ENCODE measurements at places on chromosomes 4 and X.

GRCh38 chrX:47751670-47752069, 85.0 kb upstream of the ZNF81 start:
- no peak for DNase-seq

DNA sequence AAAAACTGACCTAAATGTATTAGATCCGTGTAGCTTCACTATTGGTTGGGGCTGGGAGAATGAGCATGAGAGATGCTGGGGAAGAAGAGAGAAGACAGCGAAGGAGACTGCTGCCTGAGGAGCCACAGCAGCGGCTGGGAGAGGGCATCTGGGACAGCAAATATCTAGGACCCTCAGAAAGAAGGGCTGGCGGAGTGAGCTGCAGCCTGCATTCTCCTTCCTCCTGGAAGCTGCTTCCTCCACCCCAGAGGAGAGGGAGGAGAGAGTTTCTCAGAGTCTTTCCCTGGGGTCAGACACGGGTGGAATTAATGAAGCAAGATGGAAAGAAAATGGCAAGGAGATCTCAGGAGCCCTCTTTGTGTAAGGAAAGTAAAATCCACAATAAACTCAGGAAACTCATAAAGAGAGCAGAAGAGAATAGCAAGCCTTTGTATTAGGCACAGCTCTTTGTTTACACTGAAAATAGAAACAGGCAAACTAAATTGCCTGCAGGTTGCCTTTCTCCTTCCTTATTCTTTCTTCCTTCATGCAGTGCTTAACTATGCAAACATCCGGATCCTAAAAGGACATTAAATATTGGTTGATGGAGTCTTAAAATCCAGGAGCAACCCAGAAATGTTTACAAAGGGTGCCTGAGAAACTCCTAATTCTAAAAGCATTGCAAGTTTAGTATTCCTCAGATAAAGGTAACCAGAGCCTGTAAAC, 130.3 kb upstream of the GALNT7 start:
- no peak for DNase-seq

GRCh38 chr4:2084316-2084715, 25.2 kb downstream of the NAT8L start:
- DNase-seq = no peak

GRCh38 chr4:48067536-48067935, 51.0 kb downstream of the NIPAL1 start:
- no peak for DNase-seq

GRCh38 chr4:94724016-94724790, 33.6 kb upstream of the BMPR1B start:
- DNase-seq = no peak

DNA sequence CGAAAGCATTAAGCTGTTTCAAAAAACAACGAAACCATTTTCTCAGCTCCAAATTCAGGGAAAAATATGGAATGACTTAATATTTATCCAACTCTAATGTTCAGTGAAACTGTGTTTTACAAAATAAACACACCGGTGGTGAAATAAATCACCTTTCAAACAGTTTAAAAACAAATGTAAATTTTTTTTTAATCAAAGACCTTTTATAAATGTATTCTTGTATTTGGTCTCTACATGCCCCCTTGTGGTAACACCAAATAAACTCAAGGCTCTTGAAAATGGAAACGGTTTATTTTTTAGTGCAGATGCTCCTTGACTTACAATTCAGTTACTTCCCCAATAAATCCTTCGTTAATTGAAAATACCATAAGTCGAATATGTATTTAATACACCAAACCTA, 45.8 kb upstream of the ITM2A start:
- DNase-seq = no peak

DNA sequence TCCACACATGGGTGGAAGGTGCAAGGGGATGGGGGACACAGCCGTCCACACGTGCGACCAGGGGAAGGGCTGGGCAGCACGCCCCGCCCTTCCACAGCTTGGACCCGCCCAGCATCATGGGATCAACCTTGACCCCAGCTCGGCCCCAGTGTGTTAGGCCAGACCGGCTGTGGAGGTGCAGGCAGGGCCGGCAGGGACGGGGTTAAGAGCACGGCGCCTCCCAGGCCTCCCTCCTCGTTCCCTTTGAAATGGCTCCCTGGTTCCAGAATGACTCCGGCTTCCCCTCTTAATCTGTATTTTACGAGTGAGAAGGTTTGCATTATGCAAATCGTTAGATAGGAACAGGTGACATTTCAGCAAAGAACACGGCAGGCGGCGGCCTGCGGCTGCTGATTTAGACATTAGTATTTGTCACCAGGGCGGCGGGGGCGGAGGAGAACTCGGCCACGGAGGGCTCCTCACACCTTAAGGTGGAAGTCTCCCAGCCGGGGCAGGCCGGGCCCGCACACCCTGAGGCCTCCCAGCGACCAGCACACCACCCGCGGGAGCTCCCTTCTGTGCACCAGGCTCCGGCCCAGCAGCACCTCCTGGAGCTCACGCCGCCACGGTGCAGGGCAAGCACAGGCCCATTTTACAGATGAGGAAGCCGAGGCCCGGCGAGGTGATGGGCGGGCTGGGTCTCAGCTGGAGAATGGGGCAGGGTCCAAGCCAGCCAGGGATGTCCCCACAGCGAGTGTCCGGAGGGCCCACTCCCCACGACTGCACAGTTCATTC, 116.1 kb downstream of the FAM53A start:
- no peak for DNase-seq

DNA sequence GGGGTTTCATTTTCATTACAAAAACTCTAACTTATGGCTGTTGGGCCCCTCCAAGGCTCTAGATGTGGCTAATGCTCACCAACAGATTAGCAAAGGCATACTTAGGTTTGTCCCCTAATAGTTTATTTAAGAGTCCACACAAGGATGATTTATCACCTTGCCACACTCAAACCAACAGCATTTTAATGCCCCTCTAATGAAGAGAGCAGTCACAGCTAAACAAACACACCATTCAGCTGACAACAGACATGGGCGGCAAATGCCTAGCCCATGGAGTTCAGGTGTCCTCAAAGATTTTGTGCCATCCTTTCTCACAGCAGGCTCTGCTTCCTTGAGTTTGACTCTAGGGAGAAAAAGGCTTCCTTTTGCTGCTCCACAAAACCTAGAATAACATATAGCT, 61.8 kb upstream of the CITED1 start:
- DNase-seq = no peak

DNA sequence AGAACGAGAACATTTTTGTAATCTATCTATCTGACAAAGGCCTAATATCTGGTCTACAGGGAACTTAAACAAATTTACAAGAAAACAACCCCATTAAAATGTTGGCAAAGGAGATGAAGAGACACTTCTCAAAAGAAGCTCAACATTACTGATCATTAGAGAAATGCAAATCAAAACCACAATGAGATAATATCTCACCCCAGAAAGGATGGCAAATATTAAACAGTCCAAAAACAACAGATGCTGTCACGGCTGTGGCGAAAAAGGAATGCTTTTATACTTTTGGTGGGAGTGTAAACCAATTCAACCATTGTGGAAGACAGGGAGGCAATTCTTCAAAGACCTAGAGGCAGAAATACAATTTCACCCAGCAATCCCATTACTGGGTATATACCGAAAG, 2284.8 kb downstream of the ARAP2 start:
- DNase-seq = no peak

DNA sequence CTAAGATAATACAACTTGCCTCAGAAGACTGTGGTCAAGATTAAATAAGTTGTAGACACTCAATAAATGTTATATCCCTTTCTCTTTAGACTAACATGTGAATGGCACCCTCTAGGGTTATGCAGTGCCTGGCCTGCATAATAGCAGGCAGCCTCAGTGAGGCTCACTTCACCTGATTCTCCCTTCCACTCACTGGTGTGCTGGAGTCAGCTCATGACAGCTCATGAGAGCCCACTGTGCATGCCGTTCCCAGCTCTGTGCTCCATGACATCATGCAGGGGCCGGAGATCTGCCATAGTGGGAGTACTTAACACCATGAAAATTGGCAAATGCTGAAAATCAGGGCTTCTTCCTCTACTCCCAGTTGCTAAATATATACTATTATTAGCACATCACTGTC, 64.5 kb downstream of the TEC start:
- no peak for DNase-seq

- no peak for DNase-seq
Observed at GRCh38 chrX:39765327-39765726, 332.4 kb downstream of the BCOR start.

DNA sequence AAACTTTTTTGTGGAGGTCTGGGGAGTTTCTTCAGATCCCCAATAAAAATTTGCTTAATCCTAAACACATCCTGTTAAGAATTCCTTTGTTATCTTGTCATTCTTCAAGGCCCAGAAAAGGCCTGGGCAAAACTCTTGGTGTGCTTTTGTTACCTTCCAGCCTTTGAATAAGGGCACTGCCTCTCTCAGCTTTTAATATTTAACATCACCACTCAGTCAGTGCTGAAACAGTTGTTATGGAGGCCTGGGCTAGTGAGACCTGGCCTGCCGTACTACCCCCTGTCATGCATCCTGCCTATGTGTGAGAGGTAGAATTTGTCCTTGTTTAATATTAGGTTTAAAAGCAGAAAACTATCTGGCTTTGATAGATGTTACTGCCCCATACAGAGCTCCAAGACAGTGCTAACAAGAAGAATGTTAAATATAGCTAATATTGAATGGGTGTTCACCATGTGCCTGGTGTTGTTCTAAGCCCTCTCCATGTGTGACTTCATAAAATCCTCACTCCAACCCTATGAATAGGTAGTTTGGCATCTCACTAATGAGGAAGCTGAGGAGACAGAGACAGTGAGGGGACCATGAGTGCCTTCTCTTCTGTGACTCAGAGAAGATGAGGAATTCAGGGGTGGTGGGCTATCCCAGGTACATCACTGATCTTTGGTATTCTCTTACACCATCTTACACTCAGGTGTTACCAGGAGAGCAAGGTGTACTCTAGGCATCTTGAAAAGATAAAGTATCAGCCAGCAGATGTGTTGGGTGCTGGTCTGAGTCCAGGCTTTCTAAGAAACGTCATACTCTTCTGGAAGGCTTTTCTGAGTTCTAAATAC, 6.2 kb downstream of the PPP1R2C start:
- no peak for DNase-seq

GRCh38 chr4:153079857-153080391, 124.3 kb upstream of the TRIM2 start:
- no peak for DNase-seq

GRCh38 chrX:41025926-41026701, 59.1 kb upstream of the USP9X start:
- DNase-seq = no peak

DNA sequence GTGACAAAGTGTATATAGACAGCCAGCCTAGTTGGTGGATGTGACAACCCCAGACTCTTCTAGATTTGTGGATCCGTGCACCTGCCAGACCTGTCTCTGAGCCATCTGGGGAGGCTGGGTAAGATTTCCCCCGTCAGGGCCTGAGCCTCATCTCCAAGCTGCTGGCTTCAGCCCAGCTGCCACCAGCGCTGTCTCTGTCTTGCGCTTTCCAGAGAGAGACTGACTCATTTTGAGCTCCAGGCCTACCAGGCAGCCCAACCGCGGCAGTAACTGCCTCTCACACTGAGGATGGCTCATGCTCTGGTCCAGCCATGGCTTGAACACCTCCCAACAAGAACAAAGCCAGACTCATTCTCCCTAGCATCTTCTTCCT, 26.4 kb downstream of the NOP14 start:
- DNase-seq = no peak

DNA sequence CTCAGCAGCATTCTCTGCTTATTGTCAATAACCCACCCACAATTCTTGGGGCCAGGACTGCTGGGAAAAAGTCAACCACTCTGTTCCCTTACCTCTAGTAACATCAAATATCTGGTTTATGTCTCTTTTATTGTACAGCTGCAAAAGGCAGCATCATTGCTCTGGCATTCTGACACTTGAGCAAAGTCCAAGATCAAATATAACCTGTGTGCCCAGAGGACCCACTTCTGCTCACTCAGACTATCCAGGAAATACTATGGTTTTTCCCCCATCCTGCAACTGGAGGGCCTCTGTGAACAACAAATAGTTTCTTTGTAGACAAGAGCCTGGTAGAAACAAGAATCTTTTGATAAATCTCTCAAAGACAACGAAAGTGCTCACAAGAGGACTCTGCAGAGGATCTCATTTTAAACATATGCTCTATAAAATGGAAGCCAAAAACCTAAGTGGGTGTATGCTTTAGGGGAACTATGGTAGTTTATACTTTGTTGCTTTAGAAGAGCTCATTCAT, 154.7 kb downstream of the RAB28 start:
- no peak for DNase-seq

DNA sequence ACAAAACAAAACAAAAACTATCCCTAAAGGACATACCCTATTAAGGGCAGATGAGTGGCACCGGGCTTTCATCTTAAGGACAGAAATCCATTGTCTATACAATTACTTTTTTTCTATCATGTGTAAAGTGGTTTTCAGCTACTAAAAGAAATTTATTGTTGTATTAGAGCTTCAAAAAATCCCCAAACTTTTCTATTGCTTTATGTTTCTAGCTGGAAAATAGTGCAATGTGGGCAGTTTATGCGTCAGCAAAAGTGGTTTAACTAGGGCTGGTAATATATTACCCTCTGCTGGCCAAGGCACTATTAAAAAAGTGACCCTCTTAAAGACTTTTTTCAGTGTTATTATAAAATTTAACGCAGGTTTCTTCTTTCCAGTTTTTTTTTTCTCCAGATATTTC, 15.5 kb upstream of the GPR82 start:
- DNase-seq = no peak

DNA sequence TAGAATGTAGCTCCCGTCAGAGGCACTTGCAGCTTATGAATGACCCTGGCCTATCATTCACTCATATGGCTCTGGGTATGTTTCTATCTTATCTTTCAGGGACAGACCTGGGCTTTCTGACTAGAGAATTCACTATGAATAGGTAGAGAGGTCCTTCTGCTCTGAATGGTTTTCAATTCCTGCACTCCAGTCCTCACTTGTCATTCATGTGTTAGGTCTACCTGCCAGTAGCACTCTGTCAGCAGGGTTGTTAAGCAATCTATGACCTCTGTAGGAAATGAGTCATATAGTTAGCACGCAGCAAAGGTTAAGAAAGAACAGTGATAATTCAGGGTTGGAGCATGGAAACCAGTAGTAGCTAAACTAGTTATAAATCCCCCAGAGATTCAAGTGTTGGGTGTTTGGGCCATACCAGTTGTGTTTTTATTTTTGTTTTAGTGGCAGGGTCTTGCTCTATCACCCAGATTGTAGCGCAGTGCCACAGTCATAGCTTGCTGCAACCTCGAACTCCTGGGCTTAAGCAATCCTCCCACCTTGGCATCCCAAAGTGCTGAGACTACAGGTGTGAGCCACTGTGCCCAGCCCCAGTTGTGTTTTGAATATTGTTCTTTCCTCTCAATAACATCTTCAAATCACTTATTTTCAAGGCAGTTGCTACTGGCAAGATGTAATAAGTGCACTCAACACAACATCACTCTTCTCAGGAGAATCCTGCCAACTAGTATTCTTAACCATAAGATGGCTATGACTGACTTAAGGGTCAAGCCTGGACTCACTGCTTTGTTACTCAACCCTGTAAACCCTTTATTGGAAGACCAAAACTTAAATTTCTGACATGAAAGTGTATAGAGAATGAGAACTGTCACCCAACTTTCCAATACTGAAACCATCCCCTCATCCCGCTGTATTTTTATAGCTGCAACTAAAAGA, 25.1 kb downstream of the ARL13A start:
- DNase-seq = no peak

GRCh38 chrX:20019672-20020365, 29.0 kb upstream of the BCLAF3 start:
- DNase-seq = no peak

- DNase-seq = no peak
Observed at GRCh38 chrX:87895421-87895820, 377.8 kb downstream of the KLHL4 start.

- DNase-seq = no peak
Observed at GRCh38 chr4:152115794-152116193, 355.0 kb upstream of the GATB start.

GRCh38 chr4:138409670-138410069, 167.5 kb upstream of the SLC7A11 start:
- no peak for DNase-seq

All from stimulated activated CD8-positive, alpha-beta memory T cell treated with anti-CD3 and anti-CD28 coated beads, Interleukin-12 subunit alpha, Interleukin-12 subunit beta, amount 100 ng/mL, for 1 hour (primary cell).